ENCODE measurements at places on chromosomes 1 and 21. TPM values are rescaled to one million over a fixed set of nuclear protein-coding genes. Genes with fewer than 3 reads are reported as not detected.

GRCh38 chr21:42565206-42565810, 51.7 kb downstream of the SLC37A1 start:
- DNase-seq = no peak

GRCh38 chr1:154829062-154829461, 41.0 kb downstream of the KCNN3 start:
- no peak for DNase-seq

GRCh38 chr1:15261155-15262002, 14.4 kb downstream of the FHAD1 start:
- no peak for DNase-seq

- no peak for DNase-seq
Observed at GRCh38 chr1:200929530-200930278, 35.0 kb downstream of the INAVA start.

The CLDN17 gene
- total RNA-seq = not detected

Data from activated T-cell treated with anti-CD3 and anti-CD28 coated beads, Interleukin-2, amount 50 U/mL, for 4 hours (primary cell).